ENCODE measurements at places on chromosomes 13 and 19. TPM values are rescaled to one million over a fixed set of nuclear protein-coding genes. Genes with fewer than 3 reads are reported as not detected.

FAM216B gene
- not detected for total RNA-seq

TMEM59L gene
- total RNA-seq: not detected

ZNF737 gene
- total RNA-seq: 11.8 TPM

GRAMD1A gene
- total RNA-seq: 57.4 TPM

OR4F17 gene
- under 0.01 TPM for total RNA-seq

FFAR2 gene
- total RNA-seq: 0.54 TPM

CPAMD8 gene
- total RNA-seq: 0.81 TPM

MPV17L2 gene
- total RNA-seq: 12.4 TPM

DMKN gene
- 1.6 TPM for total RNA-seq

ZNF563 gene
- 1.6 TPM for total RNA-seq

GPR18 gene
- 0.54 TPM for total RNA-seq

ARHGEF18 gene
- 40.4 TPM for total RNA-seq

C13orf46 gene
- under 0.01 TPM for total RNA-seq

ADGRE3 gene
- total RNA-seq: under 0.01 TPM

DPF1 gene
- 6.5 TPM for total RNA-seq

ACER1 gene
- under 0.01 TPM for total RNA-seq

ELANE gene
- 11.0 TPM for total RNA-seq

RGL3 gene
- total RNA-seq: not detected

ZIM2 gene
- total RNA-seq: not detected

GARIN5A gene
- 1.1 TPM for total RNA-seq

MAB21L1 gene
- total RNA-seq: not detected

COX6B2 gene
- total RNA-seq: 0.27 TPM

GZMM gene
- total RNA-seq: 0.27 TPM

ZSCAN4 gene
- not detected for total RNA-seq

WDR62 gene
- total RNA-seq: 5.9 TPM

YJEFN3 gene
- 0.54 TPM for total RNA-seq

REEP6 gene
- total RNA-seq: 3.2 TPM

ETV2 gene
- 1.1 TPM for total RNA-seq

ZNF534 gene
- total RNA-seq: under 0.01 TPM

GNG14 gene
- total RNA-seq: not detected

KHSRP gene
- 100 TPM for total RNA-seq

HCN2 gene
- total RNA-seq: under 0.01 TPM

KLC3 gene
- under 0.01 TPM for total RNA-seq

HAUS8 gene
- total RNA-seq: 1.6 TPM

FARP1 gene
- total RNA-seq: 0.27 TPM

SIX5 gene
- total RNA-seq: 1.6 TPM

ERICH4 gene
- under 0.01 TPM for total RNA-seq

FLT3 gene
- 42.8 TPM for total RNA-seq

MBD3L3 gene
- not detected for total RNA-seq

ZNF600 gene
- 7.0 TPM for total RNA-seq

EHD2 gene
- 51.7 TPM for total RNA-seq

ICAM1 gene
- total RNA-seq: 15.3 TPM

PLK5 gene
- total RNA-seq: not detected

TSSK6 gene
- total RNA-seq: 5.4 TPM

FGF14 gene
- total RNA-seq: under 0.01 TPM

Data from hematopoietic multipotent progenitor cell (in vitro differentiated cells).